ENCODE measurements at places on chromosomes 7 and 10.

DNA sequence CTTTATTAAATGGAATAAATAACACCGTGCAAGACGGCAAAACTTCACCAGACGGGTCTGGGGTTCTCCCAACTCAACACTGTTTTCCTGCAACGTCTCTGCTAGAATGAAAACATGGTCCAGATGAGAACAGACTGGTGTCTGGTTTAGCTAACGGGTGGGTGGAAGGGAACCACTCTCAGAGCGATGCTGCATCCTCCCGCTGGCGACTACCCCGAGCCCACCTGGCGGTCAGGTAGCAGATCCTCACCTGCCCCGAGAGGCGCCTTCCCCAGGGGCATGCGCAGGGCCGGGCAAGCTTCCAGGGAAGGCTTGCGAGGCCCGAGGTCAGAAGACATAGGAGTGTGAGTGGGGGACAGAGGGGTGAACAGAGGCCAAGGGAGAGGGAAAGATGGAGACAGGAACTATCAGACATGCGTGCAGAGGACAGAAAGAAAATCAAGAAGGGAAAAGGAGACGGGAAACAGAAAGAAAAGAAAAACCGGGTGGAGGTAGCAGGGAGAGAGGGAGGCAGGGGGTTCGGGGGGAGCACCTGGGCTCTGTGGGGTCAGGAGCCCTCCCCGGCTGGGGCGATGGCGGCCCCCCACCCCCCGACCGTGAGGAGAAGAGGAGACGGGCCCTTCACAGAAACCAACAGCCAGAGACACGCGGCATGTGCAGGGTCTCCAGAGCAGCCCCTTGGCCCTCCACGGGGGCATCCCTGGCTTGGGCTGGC, 222.0 kb downstream of the MAD1L1 start:
- DNase-seq = no peak

GRCh38 chr7:73918926-73919693, 58.2 kb downstream of the TMEM270 start:
- DNase-seq = no peak

DNA sequence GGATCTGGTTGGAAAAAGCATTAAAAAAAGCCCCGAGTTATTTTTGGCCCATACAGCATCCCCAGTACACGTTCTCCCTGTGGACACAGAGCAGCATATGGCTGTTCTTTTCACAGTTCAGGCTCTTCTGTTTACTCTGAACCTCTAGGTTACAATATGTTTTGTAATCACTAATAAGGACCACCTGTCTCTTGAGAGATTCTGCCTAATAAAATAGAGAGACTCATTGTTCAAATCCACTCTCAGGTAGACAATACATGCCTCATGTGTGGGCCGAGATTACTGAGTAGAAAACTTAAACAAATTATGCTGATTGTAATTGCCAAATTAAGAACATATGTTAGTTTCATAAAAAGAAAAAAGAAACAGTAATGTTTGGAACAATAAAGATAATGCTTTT, 647.7 kb downstream of the GRM8 start:
- DNase-seq = no peak

- no peak for DNase-seq
Observed at GRCh38 chr7:48398191-48398590, 226.9 kb downstream of the ABCA13 start.

DNA sequence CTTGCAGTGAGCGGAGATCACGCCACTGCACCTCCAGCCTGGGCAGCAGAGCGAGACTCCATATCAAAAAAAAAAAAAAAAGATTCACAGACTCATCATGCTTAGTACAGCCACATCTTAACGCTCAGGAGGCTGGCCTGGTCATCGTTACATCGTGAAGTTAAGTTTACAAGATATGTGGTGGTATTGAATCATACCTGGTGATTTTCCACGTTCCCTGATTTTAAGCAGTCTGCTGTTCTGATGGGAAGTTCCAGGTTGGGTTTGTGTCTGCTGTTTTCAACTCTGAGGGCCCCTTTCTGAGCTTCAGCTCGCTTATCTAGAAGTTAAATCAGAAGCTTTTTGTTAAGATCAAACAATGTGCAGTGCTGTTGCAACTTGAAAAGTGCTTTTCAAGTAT, 6.9 kb downstream of the PPP2R2D start:
- DNase-seq = no peak

DNA sequence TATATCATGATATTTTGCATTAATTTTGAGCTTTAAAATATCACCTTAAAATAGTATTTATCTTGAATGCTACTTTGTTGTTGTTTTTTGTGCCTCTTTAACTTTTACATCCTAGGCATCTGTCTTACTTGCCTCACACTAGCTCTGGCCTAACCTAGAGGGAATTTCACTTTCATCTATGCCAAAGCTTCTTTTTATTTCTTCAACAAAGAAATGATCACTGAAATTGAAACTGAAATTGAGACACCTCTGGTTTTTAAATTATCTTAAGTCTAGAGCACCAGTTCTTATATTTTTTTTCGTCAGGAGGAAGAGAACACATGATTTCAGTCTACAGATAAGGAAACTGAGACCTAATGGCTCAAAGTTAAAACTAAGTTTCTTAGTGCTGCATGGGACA, 3.5 kb upstream of the SCIN start:
- no peak for DNase-seq

- DNase-seq = no peak
Observed at GRCh38 chr10:30488316-30488715, 54.3 kb downstream of the MAP3K8 start.

DNA sequence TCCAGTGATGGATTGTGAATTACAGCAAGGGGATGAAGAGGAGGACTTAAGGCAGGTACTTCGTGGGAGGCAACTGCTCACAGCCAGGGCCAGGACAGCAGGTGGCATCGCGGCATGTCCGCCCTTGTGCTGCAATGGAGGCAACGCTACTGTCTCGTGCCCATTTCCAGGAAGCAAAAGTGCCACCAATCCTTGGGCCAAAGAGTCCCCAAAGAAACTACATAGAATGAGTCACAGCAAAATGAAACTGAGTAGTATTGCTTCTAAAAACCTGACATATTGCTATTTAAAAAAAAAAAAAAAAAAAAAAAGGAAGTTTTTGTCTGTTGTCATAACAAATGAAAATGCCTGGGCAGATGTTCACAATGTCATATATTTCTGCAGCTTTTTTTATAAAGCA, 46.6 kb downstream of the RSU1 start:
- DNase-seq = no peak

DNA sequence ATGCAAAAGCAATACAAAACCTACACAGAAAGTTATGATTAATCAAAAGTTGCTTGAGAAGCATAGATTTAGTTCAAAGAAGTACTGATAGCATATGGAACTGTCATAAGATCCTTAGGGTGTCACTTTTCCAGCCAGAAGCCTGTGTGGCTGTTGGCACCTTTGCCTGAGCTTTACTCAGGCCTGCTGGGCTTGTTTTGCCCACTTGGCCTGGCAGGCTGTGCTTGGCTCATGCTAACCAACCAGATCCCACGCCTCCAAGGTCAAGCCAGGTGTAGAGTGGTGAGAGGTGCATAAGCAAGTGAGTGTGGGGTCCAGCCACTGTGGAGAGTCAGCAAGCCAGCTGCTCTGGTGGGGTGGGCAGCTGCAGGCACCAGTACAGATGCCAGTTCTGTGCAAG, 12.0 kb upstream of the LIPA start:
- no peak for DNase-seq

DNA sequence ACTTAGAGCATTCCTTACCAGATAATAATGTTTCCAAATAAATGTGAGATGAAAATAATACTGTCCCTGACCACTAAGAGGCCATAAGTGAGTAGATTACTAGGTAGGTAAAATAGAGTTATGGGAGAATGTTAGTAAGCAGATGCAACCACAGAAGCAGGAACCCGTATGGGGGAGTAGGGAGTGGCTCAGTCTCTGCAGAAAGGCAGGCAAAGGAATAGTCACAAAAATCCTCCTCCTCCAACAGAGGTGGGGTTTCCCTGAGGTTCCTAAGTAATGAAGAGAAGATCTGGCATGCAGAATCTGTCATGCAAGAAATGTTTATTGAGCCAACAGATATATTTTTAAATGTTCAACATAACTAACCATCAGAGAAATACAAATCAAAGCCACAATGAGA, 9.0 kb upstream of the YAE1 start:
- DNase-seq = no peak

DNA sequence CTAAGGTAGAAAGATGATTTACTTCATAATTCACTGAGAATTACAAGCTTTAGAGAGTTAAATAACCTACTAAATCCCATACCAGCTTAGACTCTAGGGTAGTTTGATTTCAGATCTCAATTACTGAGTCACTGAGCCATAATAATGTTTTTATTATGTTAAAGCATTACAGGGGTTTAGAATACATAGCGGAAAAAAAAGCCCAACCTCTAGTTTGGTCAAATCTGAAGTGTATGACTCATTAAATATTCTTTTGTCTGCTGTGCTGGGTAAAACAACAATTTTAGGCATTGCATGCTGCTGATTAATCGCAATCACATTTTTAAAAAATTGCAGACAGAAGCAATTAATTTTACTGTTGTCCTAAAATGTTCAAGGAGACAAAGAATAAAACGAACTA, 48.5 kb downstream of the MALRD1 start:
- no peak for DNase-seq

GRCh38 chr7:144455040-144455404, 51.5 kb upstream of the NOBOX start:
- no peak for DNase-seq

DNA sequence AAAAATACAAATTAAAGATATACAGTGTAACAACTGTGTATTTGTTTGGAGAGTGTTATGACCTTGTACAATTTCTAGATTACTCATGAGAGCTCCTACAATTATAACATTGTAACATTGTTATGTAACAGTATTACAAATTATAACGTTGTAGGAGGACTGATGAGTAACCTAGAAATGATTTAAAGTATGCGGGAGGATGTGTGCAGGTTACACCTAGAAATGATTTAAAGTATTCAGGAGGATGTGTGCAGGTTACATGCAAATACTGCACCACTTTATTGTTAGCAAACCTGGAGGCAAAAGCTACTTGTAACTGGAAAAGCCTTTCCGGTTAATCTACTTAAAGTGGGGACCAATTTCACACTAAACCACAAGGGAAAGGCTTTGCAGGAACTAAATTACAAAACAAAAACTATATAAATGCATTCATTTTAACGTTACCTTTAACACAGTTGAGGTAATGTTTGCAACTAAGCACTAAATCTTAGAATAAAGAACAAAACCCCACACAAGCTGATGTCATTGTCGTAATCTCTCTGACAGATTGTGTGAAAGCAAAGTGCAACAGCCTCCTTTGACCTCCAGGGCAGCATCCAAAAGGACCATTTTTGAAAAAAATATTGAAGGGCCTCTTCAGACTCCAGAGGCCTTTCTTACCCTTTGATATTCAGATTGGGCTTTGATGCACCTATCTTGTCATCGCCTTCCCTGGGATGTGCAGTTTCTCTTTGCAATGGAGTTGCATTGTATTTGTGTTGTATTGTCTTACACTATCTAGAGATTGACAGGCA, 522.1 kb upstream of the FOXK1 start:
- no peak for DNase-seq

DNA sequence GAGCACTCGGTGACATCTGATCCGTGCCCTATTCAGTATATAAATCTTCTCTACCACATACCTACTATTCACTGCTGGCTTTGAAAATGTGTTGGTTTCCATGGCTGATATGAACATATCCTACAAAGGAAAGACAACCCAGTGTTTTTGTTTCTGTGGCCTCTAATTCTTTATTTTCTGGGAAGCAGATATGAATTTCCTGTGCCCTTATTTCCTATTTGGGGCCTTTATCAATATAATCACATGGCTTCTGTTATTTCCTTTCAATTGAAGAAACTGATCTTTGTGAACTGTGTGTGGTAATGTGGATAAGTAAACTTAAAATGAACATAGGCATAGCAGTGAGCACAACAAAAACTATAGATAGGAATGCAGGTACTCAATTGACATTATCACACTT, 10.6 kb downstream of the CCNJ start:
- DNase-seq = no peak

DNA sequence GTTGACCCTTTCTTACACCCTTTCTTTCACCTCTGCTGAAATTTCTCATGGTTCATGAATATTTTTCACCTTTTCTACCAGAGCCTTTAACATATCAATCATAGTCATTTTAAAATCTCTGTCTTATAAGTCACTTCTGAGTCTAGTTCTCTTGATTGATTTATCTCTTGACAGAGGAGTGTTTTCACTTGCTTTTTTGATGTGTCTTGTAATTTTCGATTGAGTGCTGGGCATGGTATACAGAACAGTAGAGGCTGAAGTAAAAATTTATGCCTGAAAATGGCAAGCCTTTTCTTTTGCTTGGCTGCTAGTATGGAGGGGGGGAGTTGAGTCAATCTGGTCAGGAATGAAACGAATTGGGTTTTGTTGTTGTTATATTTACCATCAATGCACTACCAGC, 41.2 kb upstream of the NPTX2 start:
- no peak for DNase-seq

DNA sequence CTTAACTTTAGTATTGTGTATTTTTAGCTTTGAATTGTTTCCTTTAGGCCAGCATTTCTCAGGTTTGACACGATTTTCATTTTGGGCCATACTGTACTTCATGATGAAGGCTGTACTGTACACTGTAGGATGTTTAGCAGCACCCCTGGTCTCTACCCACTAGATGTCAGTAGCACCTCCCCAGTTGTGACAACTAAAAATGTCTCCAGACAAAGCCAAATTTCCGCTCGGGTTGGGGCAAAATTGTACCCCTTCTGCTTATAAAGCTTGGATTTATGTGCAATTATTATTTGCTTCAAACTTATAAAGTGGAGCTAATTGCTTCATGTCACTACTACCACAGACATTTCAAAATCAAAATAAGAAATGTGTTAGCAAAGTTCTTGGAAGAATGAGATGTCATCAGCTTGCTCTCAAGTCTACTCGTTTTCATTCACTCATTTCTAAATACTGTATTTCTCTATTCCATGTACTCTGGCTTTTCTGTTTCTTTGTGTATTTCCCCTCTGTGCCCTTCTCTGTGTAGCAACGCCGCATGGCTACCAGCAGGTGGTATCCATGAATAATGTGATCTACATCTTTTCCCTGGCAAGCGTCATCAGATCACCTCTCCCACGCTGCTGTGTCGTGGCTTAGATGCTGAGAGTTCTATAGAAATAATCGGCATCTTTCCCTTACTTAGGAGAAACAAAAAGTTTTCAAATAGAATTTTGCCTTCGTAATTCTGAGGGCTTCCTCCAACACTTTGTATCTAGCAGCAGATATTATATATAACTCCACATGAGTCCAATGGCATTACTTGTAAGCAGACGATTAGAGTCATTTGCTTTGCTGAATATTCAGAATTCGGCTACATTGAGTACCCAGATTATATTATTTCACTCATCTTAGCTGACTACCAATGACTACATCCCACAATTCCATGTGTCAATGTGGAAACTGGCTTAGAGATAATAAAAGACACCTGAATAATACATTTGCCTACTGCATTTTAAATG, 47.8 kb upstream of the CALCR start:
- no peak for DNase-seq

- DNase-seq = peak; percentile 13
Observed at GRCh38 chr10:28400176-28400575, 97.3 kb upstream of the MPP7 start.

DNA sequence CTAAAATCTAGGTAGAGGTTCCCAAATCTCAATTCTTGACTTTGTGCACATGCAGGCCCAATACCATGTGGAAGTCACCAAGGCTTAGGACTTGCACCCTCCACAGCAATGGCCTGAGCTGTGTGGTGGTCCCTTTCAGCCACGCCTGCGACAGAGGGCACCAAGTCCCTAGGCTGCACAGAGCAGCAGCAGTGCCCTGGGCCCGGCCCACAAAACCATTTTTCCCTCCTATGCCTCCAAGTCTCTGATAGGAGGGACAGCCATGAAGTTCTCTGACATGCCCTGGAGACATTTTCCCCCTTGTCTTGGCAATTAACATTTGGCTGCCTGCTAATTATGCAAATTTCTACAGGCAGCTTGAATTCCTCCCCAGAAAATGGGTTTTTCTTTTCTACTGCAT, 375.5 kb downstream of the SORCS1 start:
- DNase-seq = no peak
